ENCODE measurements at places on chromosomes 1 and 21.
A peak's percentile ranks its signal among the peaks of the same experiment; 100 is the strongest.

- peak; percentile 6 for DNase-seq
Measured at GRCh38 chr1:211939876-211940468, 95.4 kb downstream of the INTS7 start.

DNA sequence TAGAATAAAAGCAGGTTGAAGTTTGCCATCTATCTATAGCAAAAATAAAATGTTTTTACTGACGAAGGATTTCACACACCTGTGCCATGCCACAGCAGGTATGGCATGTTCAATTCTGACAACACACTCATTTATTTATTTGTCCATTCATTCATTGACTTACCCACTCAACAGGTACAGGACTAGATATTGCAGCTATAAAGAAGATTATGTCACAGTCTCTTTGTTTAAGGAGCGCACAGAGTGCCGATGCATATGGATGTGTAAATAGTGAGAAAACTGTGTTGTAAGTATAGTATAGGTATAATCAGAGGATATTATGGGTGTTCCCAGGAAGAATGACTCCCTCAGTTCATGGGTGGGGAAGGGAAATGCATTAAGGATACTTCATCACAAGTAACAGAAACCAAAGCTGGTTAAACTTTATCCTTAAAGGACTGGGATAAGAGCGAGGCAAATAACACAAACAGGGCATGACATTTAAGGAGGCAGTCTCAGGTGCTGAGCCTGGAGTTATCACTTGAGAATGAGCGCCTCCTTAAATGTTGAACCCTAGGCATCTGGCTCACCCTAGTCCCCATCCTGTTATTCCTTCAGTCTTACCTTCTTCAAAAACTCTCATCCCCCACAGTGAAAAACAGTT lies 7.9 kb upstream of the ZRANB2 start:
- DNase-seq: no peak

- DNase-seq: no peak
Measured at GRCh38 chr1:199018471-199019135, 379.8 kb downstream of the PTPRC start.

DNA sequence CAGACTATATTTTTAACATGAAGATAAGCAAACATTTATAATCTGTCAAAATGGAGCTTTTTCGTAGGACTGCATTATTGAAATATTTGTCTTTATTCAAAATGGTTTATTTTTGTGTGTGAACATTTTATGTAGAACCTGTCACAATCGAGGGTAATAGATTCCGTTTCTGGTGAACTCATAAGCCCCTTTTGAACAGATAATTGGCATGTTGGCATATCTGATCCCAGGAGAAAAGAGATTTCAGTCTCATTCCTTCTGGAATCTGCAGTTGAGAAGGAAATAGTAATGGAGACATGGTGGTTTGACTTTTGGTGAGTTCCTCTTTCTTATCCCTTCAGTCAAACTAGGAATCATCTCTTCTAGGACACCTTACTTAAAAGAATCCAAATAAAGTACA lies 427.9 kb upstream of the B3GALT2 start:
- DNase-seq: no peak

DNA sequence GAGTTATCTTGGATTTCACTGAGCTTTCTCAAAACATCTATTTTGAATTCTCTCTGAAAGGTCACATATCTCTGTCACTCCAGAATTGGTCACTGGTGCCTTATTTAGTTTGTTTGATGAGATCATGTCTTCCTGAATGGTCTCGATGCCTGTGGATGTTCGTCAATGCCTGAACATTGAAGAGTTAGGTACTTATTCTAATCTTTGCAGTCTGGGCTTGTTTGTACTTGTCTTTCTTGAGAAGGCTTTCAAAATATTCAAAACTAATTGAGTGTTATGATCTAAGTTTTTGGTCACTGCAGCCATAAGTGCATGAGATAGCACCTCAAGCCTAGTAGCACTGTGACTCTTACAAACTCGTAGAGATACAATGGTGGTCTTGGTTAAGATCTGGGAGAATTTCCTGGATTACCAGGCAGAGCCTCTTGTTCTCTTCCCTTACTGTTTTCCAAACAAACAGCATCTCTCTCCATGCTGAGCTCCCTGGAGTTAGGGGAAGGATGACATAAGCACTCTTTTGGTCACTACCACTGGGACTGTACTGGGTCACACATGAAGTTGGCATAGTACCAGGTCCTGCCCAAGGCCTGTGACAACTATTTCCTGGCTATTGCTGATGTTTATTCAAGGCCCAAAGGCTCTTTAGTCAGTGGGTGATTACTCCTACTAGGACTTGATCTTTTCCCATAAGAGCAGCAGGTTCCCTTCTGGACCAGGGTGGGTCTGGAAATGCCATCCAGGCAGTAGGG lies 25.6 kb downstream of the SLC22A15 start:
- DNase-seq: no peak

DNA sequence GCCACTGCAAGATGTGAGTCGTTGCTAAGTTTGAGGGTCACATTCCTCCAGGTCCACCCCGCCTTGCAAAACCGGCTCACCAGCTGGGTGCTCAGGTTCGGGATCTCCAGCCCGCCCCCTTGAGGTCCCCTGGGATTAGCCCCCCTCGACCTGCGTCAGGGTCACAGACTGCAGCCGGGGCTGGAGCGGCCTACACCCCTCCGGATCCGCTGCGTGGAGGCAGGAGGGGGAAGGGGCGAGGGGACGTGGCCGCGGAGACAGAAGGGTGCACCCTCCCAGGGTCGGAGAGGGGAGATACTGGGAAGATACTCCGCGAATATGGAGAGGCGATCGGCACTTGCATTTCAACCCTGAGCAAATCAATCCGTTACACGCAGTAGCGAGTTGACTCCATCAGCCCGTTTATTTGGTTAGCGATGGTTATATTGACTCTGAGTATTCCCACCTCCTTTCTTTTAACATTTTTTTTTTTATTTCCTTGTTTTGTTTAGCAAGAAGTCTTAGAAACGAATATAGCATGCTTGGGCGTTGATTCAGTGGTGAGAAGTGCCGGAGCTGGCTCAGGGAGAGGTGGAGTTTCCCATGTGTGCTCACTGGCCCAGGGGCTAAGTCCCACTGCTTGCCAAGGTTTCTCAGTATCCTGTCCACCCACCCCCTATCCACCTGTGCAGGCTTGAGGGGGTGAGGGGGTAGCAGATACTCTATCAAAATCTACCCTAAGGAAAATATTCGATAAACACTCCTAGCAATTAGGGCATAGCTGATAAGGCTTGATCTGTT lies 997 bp downstream of the IFNAR2 start:
- no peak for DNase-seq

- no peak for DNase-seq
Measured at GRCh38 chr1:172600615-172601014, 58.3 kb upstream of the FASLG start.

DNA sequence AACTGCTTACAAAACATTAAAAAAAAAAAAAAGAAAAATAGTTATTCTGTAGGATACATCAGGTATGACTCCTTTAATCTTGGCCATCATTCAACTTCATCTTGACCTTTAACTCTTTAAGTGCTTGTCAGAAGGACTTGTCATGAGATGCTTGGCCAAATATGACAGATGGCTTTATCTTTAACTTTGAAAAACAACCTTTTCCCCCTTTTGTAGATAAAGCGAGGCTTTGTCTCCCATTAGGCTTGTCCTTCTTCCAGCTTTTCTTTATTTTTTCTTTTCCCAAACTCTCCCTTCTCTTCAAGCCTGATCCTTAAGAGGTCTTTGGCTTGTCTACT lies 2.3 kb downstream of the SRSF10 start:
- no peak for DNase-seq

GRCh38 chr21:25925936-25926335 lies 191.2 kb downstream of the GABPA start:
- DNase-seq: no peak

- DNase-seq: no peak
Measured at GRCh38 chr1:194598098-194598497, 1411.7 kb upstream of the B3GALT2 start.

- DNase-seq: no peak
Measured at GRCh38 chr1:193940176-193940575, 753.8 kb upstream of the B3GALT2 start.

DNA sequence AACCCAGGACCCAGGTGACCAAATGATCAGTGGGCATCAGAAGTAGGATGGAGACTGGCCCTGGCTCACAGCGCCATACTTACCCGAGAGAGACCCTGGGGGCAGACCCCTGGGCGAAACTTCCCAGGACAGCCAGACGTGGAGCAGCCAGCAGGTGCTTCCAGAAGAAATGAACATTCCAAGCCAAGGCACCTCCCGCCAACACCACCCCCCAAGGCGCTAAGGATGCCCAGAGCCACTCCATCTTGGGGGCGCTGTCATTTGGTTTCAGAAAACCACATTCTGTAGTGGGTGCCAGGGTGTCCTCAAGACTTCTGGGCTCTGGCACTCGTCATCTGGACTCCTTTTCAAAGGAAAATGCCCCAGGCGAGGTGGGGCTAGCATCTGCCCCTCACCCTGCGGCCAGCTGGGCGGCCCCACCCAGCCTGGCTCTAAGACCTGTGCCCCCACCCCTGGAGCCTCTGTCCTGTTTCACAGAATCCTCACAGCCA lies 98.8 kb downstream of the RIPK4 start:
- no peak for DNase-seq

- DNase-seq: no peak
Measured at GRCh38 chr1:67020304-67020703, 33.6 kb downstream of the SLC35D1 start.

DNA sequence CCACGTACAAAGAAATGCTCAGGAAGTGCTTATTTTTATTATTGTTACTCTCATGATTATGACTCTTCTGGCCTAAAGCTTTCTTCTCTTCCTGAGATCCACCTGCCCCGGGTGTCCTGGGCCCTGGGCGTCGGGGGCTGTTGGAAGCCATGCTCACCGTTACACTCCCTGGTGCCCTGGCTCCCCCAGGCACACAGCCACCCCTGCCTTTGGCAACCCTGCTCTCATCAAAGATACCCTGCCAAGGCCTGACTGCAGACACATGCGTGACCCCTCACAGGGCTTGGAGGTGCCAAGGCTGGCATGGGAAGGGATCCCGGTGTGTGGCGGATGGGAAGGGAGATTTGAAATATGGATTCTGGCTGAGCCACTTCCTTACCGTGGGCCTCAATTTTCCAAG lies 3.3 kb upstream of the KISS1 start:
- no peak for DNase-seq

GRCh38 chr1:14466006-14466405 lies 132.5 kb upstream of the KAZN start:
- no peak for DNase-seq

GRCh38 chr1:222618880-222619596 lies 1.1 kb downstream of the MIA3 start:
- DNase-seq: no peak

GRCh38 chr1:236720611-236721010 lies 34.3 kb downstream of the ACTN2 start:
- DNase-seq: no peak

DNA sequence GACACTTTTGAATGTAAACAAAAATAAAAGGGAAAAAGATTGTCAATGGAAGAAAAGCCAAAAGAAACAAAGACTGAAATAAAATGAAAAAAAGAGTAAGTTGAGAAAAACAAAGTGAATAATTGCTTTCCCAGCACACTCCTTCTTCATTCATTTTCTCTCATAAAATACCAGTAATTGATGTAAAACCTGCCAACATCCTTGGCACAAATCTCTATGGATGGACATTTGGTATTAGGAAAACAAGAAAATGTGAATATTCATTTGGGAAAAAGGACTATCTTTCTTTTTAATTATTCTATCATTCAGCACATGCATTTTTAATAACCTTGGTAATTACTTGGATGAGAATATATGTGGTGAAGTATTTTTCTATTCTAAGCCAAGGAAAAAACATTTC lies 204.4 kb upstream of the TNR start:
- no peak for DNase-seq

GRCh38 chr1:20867847-20868246 lies 80.7 kb upstream of the HP1BP3 start:
- DNase-seq: no peak

DNA sequence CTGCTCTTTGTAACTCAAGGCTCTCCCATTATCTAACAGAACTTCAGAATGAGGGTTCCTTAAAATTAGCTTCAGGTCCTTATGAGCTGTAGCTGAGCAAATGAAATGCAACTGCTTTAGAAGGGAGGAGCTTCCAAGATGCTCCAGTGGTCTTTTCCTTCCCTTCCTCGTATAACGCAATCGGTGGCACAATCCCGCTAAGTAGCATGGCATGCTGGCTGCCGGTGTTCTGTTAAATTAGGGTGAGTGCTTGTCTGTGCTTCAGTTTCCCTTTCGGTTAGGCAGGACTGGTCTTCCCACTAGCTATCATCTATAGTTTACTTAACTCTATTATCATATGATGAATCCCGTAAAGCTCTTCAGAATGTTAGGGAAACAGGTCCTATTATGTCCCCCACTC lies 917 bp downstream of the KIAA0040 start:
- no peak for DNase-seq

DNA sequence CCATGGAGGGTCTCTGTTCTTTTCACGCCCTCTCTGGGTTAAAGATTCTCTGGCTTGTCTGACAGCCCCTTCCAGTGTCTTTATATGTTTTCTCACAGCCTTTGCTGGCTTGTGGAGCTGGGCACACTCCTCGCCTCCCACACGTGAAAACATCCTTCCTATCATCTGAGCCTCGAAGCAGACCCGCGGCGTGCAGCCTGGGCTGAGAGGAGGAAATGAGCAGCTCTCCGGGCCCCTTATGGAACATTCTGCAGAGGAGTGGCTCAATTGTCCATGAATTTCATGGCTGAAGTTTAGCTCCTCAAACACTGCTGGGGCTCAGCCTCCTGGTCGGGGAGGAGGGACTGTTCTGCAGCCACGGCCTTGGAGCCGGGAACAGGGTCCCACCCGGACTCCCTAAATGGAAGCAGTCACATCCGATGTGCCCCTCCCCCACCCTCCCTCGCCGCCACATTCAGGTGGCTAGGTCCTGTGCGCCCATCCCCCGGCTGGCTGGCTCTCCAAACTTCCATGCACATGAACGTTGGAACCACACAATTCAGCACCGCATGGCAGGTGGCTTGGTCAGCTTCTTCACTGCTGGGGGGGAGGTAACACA lies 15.1 kb upstream of the PDE9A start:
- no peak for DNase-seq

GRCh38 chr1:47333922-47334764 lies 553 bp downstream of the CMPK1 start:
- DNase-seq: peak; percentile 30

DNA sequence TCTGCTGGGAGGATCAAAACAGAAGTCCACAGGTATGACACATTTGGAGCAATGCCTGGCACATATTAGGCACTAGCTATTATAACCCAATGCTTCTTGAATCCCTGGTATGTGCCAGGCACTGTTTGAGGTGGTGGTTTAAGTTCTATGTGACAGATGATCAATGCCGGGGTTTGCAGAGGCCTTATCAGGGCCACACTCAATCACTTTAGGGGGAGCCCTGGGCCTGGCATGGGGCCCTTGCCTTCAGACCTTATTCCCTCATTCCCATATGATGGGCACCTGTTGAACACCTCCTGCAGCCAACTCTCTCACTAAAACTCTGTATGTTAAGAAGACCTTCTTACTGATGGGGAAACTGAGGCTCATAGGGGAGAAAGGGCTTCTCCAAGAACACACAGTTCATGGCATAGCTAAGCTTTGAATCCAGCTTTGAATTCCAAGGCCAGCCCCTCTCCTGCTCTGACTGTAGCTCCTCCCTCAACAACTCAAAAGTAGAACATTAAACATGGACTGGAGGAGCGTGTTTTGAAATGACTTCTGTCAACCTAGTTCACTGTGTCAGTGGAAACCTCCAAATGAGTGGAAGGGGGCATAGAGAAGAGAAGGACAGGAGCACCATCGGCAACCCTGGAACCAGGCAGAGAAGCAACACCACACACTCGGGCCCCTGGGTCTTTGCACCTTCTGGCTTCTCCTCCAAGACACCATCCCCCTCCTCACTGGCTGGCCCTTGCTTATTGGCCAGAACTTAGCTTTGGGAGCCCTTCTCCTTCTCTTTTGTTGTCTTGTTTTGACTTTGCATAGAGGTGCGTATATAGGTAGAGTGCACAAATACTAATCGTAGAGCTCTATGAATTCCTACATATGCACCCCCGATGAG lies 6.6 kb upstream of the IFFO2 start:
- no peak for DNase-seq

Data from stimulated activated CD8-positive, alpha-beta memory T cell treated with anti-CD3 and anti-CD28 coated beads, Interleukin-15, amount 100 ng/mL, for 4 hours (primary cell).